ENCODE measurements at places on chromosomes 6 and 20.

GRCh38 chr6:126722411-126722810 is 382.5 kb downstream of the CENPW start:
- DNase-seq = no peak

DNA sequence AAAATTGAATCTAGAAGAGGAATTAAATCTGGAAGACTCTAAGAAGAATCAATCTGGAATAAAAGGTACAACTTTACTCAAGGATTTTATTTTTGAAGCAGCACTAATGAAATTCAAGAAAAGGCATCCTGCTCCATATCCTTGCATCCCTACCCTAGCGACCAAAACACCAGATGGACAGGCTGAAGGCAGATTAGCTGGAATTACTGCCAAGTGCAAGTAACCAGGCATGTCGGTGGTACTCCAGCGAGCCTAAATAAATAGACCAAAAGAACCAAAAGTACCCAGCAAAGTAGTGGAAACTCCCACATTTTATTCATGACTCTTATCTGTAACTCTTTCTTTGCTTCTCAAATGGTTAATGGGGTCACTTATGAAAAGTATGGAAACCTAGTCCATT is 21.0 kb downstream of the OPRM1 start:
- no peak for DNase-seq

- peak; percentile 13 for DNase-seq
These were observed 161.9 kb downstream of the KIF16B start for GRCh38 chr20:16411361-16411760.

DNA sequence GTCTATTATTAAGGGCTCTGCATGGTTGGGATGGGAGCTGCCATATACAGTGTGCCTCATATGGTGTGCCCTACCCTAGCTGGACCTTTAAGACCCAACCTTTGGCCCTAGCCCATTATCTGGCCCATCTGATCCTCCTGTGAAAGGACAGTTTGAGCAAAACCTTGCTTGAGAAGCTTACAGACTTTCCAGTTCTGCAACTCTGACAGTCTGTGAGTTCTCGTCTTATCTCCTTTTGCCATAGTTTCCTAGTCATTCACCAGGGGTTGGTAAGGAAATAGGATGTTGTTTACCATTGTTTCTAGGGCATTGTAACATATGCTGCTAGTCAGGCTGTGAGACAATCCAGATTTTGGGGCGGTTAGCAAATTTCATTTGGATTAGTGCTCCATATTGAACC is 17.2 kb downstream of the CTNNBL1 start:
- peak; percentile 70 for DNase-seq

- DNase-seq = no peak
These were observed 134.4 kb downstream of the LRRC1 start for GRCh38 chr6:53929041-53929820.

GRCh38 chr6:28543651-28544610 is 18.2 kb downstream of the GPX5 start:
- DNase-seq = peak; percentile 34

DNA sequence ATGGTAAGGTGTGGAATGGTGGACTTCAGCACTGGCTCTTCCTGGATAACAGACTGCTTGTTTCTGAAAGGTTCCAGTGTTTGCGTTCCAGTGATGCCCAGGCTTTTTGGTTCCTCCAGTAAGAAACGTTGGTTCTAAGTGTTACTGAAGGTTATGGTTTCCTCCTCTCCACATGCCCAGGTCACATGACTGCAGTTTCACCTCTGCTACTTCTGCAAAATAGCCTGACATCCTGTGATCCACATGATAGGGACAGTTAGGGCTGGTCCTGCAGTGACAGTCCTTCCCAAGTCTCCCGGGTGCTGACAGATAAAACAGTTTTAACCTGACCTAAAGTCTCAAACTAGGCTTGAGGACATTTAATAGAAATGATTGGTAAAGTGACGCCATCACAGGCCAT is 132.2 kb upstream of the CST7 start:
- DNase-seq = no peak

GRCh38 chr20:41306061-41306727 is 11.3 kb downstream of the ZHX3 start:
- DNase-seq = no peak

DNA sequence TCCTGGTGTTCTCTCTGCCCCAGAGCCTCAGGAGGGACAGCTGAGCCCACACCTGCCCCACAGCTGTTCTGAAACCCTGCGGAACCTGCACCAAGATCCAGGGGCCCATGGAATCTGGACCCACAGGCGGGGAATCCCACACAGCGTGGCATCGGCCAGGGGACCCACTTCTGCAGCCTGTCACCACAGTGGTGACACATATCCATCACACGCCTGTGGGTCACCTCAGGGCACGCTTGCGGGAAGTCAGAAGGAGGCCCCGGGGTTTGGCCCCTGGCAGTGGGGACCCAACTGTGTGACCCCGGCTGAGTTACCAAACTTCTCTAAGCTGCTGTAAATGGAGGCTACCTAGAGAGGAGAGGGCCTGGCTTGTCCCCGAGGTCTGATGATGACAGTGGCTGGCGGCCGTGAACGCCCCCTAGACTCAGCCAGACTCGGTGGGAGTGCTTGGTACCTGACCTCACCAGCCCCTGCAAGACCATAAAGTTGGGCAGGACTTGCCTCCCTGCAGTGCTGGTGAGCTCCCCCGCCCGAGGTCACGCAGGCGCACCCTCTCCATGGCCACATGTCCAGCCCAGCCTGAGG is 2.3 kb upstream of the HRH3 start:
- no peak for DNase-seq

GRCh38 chr6:148758492-148758891 is 11.7 kb downstream of the UST start:
- DNase-seq = no peak

- DNase-seq = no peak
These were observed 203.0 kb downstream of the PLCB1 start for GRCh38 chr20:8335059-8335458.

DNA sequence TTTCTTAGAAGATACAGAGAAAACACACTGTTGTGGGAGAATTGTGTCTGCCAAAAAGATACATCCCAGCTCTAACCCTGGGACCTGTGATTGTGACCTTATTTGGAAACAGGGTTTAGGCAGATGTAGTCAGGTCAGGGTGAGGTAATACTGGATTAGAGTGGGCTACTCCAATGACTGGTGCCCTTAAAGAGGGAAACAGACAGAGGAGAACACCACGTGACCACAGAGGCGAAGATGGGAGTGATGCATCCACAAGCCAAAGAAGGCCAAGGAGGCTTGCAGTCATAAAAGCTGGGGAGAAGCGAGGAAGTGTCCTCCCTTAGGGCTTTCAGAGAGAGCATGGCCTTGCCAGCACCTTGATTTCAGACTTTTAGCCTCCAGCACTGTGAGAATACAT is 35.6 kb downstream of the SLC52A3 start:
- no peak for DNase-seq

All from K562 (cell line).